Hematopoietic multipotent progenitor cell treated with erythropoietin and hydrocortisone succinate and interleukin-3 and kit ligand, for 15 days (in vitro differentiated cells): ENCODE measurements at places on chromosomes 11 and 22.

- DNase-seq, result no peak
Measured at GRCh38 chr22:46737105-46737975, 712 bp downstream of the CERK start.

DNA sequence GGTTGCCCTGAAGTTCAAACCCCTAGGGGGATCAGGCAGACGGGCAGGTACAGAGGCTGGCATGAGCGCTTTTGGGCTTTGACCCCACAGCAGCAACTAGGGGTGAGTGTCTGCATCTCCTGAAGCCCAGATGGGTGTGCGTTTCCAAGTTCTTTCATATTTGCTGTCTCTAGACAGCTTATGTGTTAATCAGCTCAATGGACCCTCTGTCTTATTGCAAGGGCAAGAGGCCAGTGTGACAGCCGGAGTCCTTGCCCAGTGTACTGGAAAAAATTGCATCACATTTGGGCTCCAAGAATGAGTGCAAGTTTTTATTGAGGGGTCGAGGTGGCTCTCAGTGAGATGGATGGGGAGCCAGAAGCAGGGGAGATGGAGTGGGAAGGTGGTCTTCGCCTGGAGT, 1863.7 kb upstream of the RAG2 start:
- DNase-seq, result no peak

GRCh38 chr11:75499423-75500190, 26.1 kb downstream of the GDPD5 start:
- DNase-seq, result peak; percentile 48

DNA sequence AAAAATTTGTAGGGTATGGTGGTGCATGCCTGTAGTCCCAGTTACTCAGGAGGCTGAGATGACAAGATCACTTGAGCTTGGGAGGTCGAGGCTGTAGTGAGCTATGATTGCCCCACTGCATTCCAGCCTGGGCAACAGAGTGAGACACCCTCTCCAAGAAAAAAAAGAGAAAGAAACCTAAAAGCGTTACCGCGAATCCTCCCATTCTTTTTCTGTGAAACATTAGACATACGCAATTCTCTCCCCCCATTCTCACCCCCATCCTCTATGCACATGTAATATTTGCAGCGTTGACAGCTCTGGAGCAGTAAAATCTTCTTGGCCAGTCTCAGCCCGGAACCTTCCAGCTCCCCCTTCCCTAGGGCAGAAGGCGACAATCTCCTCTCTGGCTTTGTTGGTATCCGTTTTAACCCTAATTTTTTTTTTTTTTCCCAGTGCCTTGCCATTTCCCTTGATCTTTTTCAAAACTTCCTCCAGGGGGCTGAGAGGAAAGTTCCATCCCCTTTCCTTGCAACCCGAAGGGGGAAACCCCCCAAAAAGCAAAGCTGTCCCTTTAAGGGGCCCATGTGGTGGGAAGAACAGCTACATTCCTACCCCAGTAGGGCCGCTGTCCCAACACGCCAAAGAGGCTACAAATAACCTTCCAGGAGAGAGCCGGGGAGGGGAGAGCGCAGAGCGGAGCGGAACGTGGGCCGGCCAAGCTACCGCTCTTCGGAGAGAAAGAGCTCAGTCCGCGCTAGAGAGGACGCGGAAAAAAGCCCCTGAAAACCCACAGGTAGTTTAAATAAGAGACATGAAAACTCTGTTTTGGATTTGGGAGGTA, 1.9 kb downstream of the LRP4 start:
- no peak for DNase-seq

- no peak for DNase-seq
Measured at GRCh38 chr22:25835348-25835747, 93.4 kb downstream of the MYO18B start.

GRCh38 chr11:93542811-93543229, 371 bp downstream of the SMCO4 start:
- no peak for DNase-seq

GRCh38 chr11:1049071-1049405, 12.5 kb upstream of the MUC6 start:
- no peak for DNase-seq

GRCh38 chr11:1234054-1234720, 11.3 kb downstream of the MUC5B start:
- no peak for DNase-seq

DNA sequence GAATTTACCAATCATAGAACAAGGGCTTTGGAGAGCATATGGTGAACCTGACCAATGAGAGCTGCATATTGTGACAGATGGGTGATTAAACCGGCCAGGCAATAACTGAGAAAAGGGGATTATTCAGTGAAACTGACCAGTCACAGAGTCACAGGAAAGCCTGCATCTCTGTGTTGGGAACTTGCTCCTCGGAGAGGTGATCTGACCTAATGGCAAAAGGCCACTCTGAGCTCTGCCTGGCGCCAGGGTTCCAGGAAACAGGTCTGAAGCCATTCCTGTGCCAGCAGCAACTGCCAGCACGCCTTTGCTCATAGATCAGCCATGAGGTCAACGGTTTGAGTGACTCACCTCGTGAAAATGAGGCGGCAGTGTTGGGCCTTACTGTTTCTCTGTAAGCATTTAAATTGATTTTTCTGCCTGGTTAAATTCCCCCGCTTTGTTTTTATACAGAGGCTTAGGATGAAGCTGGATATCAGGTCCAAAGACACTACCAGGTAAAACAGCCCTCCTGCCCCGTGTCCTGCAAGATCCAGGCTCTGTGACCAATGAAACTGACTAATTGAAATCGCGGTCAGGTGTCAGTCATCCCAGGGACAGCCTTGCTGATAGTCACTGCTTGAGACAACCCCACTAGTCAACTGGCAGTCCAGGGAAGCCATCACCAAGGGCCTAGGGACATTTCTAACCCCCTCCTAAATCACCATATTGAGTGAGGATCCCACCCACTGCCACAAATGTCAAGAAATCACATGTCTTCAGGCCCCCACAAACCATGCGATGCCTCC, 35.8 kb upstream of the MYOD1 start:
- DNase-seq, result no peak

- DNase-seq, result no peak
Measured at GRCh38 chr11:99419991-99420390, 399.2 kb downstream of the CNTN5 start.

DNA sequence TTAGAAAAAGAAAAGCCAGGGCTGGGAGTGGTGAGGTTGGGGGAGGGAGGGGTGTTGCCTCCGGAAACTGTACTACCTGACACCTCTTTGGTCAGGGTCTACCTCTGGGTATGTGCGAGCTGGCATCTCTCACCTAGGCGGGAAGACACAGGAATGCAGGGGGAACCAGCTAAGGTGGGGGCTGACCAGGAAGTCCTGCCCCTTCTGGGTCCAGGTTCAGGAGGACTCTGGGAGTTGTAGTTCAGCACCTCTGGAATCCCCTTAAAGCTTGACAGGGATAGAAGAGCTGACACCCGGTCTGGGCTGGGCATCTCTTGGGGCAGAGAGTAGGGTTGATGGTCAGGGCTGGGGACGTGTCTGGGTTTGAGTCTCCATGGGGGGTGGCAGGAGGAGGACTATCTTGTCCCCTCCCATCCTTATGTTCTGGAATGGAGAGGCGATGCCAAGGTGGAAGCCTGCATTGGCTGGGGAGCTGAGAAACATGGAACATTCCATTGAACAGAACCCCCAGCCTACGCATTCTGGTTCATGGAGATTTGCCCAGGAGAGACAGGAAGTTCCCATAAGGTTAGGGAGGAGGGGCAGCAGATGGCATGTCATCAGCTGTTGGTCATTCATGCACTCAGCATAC, 2.1 kb upstream of the KIAA1671 start:
- no peak for DNase-seq

DNA sequence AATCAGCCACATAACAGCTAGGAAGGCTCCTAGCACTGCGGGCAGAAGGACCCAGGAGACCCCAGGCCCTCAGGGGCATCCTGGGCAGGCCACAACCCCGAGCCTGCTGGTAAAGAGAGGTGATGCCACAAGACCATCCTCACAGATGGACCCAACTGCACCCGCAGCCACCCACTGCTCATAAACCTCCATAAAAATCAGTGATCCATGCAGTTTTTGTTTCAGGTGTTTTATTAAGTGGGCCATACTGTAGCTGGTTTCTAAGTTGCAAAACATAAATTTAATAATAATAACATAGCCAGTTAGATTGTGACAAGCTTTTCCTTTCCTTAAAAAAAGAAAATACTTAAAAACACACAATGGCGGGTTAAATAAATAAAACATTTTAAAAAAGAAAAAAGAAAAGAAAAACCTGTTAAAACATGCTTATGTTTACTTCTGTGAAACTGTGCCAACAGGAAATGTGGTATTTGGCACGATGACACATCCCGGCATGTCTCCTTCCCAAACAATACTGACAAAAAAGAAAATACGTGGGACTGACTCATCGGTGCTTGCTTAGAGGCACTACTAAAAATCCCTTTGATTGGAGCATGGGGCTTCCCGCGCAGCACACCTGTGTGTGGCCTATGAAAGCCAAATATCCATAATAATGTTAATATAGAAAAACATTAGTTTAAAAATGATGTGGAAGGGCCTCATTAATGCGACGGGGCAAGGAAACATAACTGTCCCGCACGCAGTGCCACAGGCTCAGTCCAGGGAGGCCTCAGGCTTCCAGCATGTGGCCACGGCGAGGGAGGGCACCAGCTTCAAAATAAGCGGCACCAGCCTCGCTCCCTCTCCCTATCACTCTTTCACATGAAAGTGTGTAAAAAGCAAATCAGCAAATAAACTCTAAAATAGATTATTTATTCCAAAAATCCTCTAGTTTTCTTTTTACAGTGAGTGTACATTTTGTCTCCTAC, 47.5 kb upstream of the SCUBE2 start:
- no peak for DNase-seq

GRCh38 chr11:71491940-71492339, 35.1 kb upstream of the KRTAP5-7 start:
- DNase-seq, result no peak

DNA sequence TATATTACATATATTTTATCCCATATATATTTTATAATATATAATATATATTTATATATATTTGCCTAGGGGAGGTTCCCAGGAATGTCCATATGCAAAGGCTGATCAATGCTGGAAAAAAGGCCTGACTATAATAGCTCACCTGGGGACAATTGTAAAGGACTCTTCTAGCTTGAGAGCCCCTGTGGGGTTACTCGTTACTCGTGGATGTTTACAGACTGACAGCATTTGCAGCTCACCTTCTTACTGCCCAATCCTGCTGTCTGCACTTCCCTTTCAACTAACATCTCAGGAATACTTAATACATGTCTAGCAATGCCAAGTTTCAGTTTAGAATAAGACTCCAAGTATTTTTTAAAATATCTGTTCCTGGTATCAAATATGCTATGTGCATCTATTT, 1365.4 kb upstream of the RAG2 start:
- no peak for DNase-seq

DNA sequence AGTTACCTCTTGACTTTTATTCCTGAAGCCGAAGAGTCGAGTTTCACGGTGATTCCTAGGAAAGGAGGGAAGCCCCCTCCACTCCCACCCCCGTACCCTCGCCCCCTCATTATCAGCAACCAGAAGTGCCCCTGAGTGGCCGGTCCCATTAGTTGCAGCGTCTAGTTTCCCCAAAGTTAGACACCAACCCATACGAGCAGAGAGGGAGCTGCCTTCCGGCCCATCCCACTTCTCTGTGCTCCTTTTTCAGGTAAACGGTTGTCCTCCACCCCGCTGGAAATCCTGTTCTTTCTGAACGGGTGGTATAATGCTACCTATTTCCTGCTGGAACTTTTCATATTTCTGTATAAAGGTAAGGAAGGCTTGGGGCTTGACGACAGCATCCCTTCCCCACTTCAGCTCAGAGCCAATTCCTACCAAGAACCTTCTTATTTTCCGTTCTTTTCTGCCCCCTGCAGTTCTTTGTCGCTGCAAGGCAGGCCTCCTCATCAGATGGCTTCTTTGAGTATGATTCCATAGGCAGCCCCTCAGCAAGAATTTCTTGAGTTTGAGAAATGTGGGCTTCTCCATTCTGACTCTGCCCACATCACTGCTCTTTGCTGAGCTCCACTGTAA, 701 bp downstream of the TMEM216 start:
- DNase-seq, result peak; percentile 22

DNA sequence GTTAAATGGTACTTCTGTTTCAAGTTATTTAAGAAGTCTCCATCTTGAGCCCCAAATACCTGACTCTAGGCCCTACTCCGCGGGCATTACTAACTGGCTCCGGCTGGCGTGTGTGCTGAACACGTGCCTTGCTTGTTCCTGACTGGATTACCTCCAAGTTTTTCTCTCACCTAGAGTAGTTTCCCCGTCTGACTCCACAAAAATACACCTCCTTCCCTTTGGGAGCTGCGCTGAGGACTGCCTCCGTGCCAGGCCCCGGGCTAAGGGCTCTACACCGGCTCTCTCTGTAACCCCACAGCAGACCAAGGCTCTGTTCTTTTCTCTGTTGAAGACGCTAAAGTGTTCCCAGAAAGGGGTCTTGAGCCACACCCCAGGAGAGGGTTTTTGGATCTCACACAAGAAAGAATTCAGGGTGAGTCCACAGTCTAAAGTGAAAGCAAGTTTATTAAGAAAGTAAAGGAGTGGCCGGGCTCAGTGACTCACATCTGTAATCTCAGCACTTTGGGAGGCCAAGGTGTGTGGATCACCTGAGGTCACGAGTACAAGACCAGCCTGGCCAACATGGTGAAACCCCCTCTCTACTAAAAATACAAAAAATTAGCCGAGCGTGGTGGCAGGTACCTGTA, 61.8 kb downstream of the ANO1 start:
- no peak for DNase-seq

- DNase-seq, result no peak
Measured at GRCh38 chr11:86918973-86919372, 36.2 kb downstream of the FZD4 start.

DNA sequence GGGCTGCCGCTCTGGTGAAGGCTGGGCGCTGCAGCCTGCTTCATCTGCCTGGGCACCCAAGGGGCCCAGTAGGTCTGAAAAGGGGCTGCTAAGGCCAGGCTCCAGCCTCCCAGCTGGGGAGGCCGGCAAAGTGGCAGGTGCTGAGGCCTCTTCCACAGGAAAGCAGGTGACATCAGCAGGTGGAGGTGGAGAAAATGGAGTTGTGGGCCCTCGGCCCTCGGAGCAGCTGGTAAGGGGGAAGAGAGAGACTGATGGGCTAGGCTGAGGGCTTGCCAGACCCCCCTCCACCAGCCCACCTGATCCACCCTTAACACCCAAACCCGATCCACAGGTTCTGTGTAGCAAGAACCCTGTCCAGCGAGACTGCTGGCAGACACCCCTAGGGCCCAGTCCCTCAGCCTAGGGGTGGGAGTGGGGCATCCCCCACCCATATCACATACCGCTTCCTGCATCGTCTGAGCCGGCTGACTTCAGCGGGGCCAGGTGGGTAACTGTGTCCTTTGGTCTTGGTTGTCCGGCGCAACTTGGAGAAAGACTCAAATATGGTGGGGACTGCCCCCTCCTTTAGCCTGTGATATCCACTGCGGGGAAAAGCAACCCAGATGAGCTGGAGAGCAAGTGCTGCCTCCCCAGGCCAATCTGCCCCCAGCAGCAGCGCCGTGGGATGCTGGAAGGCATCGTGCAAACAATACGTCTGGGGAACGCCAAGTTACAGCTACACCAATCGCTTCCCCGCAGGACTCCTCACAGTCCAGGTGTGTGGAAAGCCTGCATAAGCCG, 1.5 kb downstream of the THAP7 start:
- no peak for DNase-seq

DNA sequence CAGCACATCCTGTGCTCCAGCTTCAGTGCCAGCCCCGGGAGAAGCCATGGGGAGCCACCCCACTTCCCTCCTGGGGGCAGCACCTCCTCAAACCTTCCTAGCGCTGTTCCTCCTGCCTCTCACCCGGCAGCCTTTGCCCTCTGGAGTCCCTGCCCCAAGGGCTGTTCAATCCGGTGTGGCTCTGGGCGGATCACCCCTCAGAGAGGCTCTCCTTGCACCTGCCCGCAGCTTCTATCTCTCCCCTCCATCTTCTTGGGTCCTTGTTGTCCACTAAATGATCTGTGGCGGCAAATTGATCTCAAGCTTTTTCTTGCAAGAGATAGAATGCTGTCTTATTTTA, 18.1 kb upstream of the CDKN1C start:
- DNase-seq, result no peak
